ENCODE measurements at places on chromosomes 6 and 20.
A peak's percentile ranks its signal among the peaks of the same experiment; 100 is the strongest.

DNA sequence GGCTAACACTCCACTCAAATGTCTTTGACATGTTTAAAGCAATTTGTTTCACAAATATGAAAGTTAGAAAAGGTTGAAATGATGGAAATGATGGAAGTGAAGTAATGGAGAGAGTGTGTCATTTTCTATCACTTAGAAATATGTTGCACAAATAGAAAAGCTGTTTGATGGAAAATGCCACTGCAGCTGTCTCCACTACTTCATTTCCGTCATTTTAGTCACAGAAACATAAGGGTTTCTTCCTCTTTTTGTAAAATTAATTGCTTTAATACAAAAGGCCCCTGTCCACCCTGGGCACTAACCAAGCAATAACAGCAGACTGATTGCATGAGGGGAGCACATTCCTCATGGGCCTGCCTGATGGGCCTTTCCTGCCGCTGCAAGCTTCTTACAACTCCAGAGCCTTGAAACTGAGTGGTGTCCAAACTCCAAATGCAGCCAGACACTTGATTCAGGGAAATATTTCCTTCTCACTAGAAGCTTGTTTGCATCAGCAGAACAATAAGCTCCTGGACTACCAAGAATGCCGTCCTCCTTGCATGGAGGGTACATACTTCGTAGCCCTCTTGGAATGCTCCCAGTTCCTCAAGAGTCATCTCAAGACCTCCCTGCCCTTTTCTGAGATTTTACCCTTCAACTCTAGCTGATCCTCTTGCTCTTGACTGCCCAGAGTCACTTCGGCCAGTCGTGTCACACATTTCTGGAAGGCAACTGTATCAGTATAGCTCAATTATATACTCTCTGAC lies 36.1 kb downstream of the F13A1 start:
- no peak for DNase-seq

DNA sequence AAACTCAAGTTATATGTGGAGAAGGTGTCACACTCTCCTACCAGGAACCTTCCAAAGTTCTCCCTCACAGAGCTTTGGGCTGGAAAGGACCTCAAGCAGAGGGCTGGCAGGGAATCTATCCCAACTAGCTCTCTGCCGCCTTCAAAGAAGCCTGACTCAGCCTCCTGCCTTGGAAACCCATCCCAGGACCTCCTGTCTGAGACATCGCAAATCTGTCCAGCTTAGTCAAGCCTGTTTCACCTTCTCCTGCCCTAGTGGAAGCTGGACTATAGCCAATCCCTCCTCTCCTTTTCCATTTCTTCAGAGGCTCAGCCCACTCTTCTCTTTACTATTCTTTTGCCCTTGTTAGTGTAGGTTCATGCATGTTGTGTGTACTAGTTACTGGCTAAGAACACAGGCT lies 48.2 kb upstream of the FOXP4 start:
- no peak for DNase-seq

DNA sequence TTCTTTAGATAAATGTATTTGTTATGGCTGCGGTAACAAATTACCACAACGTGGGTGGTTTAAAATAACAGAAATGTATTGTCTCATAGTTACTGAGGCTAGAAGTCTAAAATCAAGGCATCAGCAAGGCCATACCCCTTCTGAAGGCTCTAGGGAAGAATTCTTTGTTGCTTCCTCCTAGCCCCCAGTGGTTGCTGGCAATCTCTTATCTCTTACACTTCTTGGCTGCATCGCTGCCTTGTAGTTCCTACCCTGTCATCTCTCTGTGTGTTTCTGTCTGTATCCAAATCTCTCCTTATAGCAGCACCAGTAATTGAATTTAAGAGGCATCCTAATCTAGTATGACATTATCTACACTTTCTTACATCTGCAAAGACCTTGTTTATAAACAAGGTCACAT lies 534.7 kb downstream of the PHF3 start:
- no peak for DNase-seq

- no peak for DNase-seq
Measured at GRCh38 chr6:46323312-46323965, 152.7 kb upstream of the ENPP5 start.

DNA sequence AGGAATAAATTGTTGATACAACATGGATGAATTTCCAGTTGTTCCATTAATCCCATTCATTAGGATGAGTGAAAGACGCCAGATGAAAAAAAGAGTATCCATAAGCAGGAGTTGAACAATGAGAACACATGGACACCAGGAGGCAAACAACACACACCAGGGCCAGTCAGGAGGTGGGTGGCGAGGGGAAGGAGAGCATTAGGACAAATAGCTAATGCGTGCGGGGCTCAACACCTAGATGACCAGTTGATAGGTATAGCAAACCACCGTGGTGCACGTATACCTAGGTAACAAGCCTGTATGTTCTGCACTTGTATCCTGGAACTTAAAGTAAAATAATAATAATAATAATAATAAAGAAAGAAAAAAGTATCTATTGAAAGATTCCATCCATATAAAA lies 11.1 kb downstream of the PCED1A start:
- DNase-seq, result peak; percentile 1

DNA sequence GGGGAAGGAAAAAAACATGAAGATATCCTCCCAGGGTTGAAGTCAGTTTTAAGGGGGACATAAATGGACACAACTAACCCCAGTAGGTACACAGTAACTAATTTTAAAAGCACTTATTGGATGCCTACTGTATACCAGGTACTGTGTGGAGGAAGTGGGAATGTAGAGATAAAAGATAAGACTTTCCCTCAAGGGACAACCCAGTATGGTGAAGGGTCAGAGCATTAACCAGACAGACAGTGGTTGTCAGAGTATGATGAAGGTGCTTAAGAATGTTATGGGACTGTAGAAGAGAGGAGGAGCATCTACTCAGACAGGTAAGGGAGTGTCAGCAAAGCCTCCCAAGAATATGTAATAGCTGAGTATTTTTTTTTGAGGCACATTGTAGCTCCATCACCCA lies 906 bp downstream of the ABCF1 start:
- no peak for DNase-seq
